Thoracic aorta (tissue), 2 donors: ENCODE measurements at places on chromosomes 7 and 10. TPM values are rescaled to one million over a fixed set of nuclear protein-coding genes. Genes with fewer than 3 reads are reported as not detected.

DNA sequence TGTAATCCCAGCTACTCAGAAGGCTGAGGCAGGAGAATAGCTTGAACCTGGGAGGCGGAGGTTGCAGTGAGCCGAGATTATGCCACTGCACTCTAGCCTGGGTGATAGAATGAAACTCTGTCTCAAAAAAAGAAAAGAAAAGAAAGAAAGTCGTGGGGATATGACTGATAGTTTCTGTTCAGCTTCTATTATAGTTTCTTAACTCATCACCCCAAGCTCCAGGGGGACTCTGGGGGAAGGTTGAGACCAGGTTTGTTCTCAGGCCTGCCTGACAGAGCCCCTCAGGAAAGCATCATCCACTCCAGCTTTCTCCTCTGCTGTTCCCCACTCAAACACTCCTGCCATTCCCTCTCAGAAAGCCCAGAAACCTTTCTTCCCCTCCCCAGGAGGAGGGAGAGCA lies 542.4 kb upstream of the GALNT17 start:
- H3K4me3 ChIP-seq, result no peak overlapping the region
- no peak overlapping the region for H3K27ac ChIP-seq
- no peaks in the 10 kb centered on the region for H3K27me3 ChIP-seq
- H3K36me3 ChIP-seq, result no peaks in the 10 kb centered on the region
- no peaks in the 10 kb centered on the region for H3K4me1 ChIP-seq

GRCh38 chr7:7324698-7325097 lies 142.4 kb downstream of the C1GALT1 start:
- H3K4me1 ChIP-seq, result no peaks in the 10 kb centered on the region
- H3K36me3 ChIP-seq, result no peaks in the 10 kb centered on the region
- no peak overlapping the region for H3K27ac ChIP-seq

DNA sequence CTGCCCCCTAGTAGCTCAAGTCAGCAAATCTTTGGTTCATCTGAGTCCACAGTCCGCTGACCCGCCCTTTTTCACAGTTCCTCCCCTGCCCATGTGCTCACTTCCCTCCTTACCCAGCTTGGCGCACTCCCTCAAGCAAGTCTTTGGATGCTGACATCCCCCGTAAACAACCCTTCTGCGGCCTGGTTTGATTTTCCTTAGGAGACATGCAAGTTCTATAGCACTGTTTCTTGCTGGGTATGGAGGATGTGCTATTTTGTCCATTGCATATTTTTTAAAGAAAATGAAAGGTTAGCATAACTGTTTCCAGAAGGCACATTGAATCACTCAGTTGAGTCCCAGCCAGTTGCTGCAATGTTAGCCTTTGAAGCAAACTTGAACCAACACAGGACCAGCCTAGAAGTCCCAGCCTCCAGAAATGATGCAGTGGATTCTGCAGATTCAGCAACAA lies 38.2 kb downstream of the HTRA1 start:
- peak overlapping the region; percentile 97 for H3K27ac ChIP-seq
- peaks cover 44% of the 10 kb centered on the region for H3K4me1 ChIP-seq
- DNase-seq, result no peak
- H3K4me3 ChIP-seq, result no peak overlapping the region
- H3K36me3 ChIP-seq, result no peaks in the 10 kb centered on the region

GRCh38 chr10:129131457-129132132 lies 335.4 kb upstream of the MGMT start:
- H3K4me1 ChIP-seq, result peaks cover 9% of the 10 kb centered on the region
- no peak for DNase-seq
- no peaks in the 10 kb centered on the region for H3K27me3 ChIP-seq
- H3K27ac ChIP-seq, result no peak overlapping the region
- H3K4me3 ChIP-seq, result no peak overlapping the region

SCIN gene
- 2.0 TPM for total RNA-seq

DNA sequence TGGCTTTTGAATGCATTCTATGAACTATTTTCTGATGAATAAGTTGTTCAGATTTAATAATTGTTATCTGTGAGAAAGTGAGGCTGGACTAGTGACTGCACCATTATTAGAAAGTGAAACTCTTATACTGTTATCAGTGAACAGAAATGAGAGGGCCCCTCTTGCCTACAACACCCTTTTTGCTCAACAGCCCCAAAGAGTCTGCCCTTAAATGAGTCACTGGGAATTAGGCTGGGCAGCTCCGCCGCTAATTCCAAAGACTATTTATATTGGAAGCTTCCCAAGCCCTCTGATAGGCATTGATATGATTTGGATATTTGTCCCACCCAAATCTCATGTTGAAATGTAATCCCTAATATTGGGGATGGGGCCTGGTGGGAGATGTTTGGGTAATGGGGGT lies 7.0 kb upstream of the CYP2C18 start:
- H3K27ac ChIP-seq, result no peak overlapping the region
- no peaks in the 10 kb centered on the region for H3K27me3 ChIP-seq
- no peak for DNase-seq
- H3K36me3 ChIP-seq, result no peaks in the 10 kb centered on the region
- H3K4me1 ChIP-seq, result no peaks in the 10 kb centered on the region
